ENCODE measurements at places on chromosomes 6 and 20.

DNA sequence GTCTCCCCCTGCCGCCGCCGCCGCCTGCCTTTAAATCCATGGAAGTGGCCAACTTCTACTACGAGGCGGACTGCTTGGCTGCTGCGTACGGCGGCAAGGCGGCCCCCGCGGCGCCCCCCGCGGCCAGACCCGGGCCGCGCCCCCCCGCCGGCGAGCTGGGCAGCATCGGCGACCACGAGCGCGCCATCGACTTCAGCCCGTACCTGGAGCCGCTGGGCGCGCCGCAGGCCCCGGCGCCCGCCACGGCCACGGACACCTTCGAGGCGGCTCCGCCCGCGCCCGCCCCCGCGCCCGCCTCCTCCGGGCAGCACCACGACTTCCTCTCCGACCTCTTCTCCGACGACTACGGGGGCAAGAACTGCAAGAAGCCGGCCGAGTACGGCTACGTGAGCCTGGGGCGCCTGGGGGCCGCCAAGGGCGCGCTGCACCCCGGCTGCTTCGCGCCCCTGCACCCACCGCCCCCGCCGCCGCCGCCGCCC lies 474 bp downstream of the CEBPB start:
- peak; percentile 46 for DNase-seq

- DNase-seq: no peak
Observed at GRCh38 chr6:96491926-96492325, 29.7 kb upstream of the UFL1 start.

- no peak for DNase-seq
Observed at GRCh38 chr6:34928220-34928619, 39.2 kb downstream of the ANKS1A start.

GRCh38 chr20:42376131-42376530 lies 758.0 kb upstream of the CHD6 start:
- DNase-seq: no peak

DNA sequence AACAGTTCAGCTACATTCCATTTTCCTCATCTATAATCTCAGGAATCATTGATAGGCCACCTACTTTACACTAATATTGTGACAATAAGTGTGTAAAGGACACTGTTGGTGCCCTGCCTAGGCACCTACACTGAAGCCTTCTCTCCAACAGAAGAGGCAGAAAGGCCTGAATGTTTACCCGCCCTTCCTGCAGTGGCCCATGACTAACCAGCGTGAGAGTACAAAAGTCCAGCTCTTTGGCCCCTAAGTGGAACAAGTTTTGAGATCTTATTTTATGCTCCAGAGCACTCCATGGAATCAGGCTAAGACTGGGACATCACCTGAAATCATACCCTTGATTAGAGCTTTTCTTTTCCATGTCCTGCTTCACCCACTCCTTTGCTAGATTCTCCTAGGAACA lies 359.7 kb downstream of the ARHGAP18 start:
- no peak for DNase-seq

DNA sequence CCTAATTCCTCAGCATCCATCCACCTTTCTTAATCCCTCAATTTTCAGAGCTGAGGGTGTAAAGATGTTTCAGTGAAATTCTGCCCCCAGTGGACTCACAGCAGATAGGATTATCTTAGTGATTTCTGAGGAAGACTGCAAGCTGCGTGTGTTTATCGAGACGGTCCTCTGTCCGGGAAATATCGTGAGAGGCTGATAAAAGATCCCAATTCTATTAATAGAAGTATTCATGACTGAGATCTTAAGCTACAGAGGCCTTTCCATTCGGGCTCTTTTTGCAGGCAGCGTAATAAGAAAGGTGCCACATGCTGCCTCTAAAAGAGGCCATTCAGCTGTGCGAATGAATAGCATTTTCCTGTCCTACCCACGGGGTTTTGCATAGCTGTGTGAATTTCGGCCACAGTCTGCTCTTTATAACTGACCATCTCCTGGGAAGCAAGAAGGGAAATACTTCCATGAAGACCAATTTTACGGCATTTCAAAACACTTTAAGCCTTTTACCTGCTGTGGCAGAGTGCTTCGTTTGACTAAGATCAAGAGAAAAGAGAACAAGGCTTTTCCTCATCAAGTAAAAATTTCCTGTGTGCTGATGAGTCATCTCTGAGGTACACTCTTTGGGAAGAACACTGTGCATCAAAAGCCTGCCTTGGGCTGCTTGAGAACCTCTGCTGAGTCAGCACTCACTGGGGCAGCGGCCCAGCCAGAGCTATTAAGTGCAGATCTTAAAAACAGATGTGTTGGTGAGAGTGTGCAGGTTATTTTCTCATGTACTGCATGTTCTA lies 208.8 kb downstream of the ARHGAP18 start:
- DNase-seq: peak; percentile 44

- DNase-seq: no peak
Observed at GRCh38 chr6:106629859-106630163, 433 bp downstream of the QRSL1 start.

- DNase-seq: no peak
Observed at GRCh38 chr6:24969343-24969860, 33.6 kb upstream of the RIPOR2 start.

DNA sequence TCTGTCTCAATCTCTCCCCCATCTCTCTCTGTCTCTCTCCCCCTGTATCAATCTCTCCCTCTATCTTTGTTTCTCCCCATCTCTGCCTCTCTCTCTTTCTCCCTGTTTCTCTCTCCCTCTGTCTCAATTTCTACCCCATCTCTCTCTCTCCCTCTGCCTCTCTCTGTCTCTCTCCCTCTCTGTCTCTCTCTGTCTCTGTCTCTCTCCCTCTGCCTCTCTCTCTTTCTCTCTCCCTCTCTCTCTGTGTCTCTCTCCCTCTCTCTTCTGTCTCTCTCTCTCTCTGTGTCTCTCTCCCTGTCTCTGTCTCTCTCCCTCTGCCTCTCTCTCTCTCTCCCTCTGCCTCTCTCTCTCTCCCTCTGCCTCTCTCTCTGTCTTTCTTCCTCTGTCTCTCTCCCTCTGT lies 62.6 kb downstream of the DACT2 start:
- no peak for DNase-seq

DNA sequence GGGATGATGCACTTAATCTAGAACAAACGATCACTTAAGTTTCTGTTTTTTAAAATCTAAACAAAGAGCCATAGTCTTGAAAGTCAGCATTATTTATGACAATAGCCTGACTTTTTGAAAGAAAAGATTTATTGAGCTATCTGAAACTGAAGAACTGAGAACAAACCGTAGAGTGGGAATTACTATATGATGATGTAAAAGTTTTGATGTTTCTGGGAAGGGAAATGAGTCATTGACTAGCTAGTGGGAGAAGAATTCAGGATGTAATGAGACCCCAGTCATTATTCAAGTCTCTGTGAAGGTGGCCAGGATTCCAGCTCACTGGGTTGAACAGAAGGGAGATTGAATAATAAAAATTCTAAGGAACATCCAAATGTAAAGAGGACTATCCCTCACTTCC lies 83.4 kb upstream of the FABP7 start:
- DNase-seq: no peak

GRCh38 chr20:22962567-22963439 lies 72.3 kb upstream of the SSTR4 start:
- DNase-seq: no peak

DNA sequence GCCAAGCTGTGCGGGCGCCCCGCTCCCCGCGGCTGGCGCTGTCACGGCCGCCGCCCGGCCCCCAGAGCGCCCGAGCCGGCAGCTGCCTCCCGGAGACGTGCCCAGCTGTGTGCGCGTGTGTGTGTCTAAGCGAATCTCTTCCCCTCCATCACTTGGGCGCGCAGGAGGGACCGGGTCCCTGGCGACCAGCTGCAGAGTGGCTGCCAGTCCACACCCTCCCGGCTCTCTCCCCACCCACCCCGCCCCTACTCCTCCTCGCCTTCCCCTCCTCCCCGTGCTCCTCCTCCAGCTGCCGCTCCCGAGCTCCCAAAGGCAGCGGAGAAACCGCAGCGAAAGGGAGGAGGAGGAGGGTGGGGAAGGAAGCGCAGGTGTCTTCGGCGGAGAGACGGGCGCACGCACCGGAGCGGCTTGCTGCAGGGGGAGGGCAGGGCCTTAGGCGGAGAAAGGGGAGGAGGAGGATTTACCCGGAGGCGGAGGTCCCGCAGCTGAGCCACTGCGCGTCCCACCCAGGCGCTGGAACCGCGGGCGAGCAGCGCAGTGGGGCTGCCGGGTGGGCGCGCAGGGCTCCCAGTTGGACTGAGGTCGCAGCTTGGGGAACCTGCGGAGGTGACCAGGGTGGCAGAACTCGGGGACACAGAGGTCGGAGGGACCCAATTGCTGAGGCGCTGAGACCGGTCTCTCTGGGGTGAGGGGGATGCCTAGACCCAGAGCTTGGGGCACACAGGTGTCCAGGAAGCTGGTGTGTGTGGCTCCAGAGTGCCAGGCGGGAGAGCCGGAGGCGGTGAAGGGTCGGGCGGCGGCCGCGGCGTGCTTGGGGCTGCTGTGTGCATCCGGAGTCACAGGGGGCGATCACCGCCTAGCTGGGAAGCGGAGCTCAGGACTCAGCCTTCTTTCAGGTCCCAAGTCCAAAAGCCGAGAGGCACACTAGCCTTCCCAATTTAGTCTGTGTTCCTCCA lies at the start of gene HS3ST5:
HS3ST5 (minus strand) TSS at position 198 of the 956 bp plus-strand sequence. CDS start 280,178 bp downstream, outside the sequence.
- DNase-seq: no peak

GRCh38 chr6:77715588-77715987 lies 62.7 kb downstream of the MEI4 start:
- DNase-seq: no peak

- DNase-seq: no peak
Observed at GRCh38 chr20:51995551-51995951, 193.2 kb upstream of the SALL4 start.

DNA sequence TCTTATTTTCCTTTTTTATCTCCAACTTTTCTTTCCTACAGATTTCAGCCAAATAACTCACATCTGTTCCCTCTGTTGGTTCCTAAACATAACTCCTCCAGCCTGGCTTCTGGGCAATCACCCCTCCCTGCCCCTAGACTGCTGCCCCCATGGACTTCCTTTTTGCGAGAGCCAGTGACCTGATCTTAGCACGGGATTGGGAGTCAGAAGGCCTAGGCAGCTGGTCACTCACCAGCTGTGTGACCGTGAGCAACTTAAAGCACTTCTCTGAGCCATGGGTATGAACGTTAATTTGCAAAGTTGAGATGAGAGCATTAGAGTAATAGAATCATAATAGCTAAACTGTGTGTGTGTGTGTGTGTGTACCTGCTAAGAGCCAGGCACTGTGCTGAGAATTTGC lies 4.5 kb upstream of the MMP9 start:
- no peak for DNase-seq

DNA sequence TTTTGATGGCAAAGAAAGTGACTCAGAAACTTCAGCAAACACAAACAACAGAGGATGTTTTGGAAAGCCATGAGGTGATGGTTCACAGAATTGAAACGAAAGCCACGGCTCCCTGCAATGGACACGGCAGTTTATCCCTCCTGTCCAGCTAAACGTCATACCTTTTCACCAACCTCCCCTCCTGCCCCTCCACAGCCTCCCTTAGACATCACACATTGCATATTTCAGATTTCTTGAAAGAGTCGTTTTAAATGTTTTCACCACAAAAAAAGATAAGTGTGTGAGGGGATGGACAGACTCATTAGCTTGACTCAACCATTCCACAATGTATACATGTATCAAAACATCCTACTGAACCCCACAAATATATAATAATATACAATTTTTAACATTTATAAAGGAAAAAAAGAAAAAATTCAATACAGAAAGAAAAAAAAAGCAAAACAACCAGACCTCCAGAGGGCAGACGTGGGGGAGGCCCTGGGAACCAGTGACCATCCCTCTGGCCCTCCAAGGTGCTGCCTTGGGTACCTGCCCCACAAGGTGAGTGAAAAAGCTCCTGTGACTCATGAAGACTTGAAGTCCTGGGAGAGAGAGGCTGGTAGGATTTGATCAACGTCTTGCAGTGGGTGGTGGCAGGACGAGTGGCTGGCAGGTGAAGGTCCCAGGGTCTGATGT lies 117.2 kb upstream of the THBS2 start:
- no peak for DNase-seq

- no peak for DNase-seq
Observed at GRCh38 chr20:25274891-25275812, 27.3 kb downstream of the PYGB start.
